Stimulated activated CD8-positive, alpha-beta memory T cell treated with anti-CD3 and anti-CD28 coated beads, Interleukin-2, amount 100 ng/mL, for 1 hour (primary cell): ENCODE measurements at places on chromosomes 1 and 21.

DNA sequence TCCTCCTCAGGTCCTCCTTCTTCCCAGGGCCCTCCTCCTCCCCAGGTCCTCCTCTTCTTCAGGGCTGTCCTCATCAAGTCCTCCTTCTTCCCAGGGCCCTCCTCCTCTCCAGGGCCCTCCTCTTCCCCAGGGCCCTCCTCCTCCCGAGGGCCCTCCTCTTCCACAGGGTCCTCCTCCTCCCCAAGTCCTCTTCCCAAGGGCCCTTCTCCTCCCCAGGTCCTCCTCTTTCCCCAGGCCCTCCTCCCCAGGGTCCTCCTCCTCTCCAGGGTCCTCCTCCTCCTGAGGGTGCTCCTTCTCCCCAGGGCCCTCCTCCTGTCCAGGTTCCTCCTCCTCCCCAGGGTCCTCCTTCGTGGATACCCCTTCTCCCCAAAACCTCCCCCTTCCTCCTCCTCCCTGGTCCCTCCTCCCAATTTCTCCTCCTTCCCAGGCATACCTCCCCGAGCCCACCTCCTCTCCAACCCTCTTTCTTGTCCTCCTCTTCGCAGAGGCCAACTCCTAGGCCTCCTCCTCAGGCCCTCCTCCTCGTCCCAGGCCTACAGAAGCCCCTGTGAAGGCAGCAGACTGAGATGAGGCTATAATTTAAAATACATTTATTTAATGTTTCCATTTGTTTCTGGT, 29.5 kb downstream of the WNT9A start:
- no peak for DNase-seq

DNA sequence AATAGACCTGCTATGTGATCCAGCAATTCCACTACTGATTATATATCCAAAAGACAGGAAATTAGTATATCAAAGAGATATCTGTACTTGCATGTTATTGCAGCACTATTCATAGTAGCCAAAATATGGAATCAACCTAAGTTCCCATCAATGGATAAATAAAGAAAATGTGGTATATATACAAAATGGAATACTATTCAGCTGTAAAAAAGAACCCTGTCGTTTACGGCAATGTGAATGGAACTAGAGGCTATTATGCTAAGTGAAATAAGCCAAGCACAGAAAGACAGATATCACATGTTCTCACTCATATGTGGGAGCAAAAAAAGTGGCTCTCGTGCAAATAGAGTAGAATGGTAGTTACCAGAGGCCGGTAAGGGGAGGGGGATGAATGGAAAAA, 9.2 kb downstream of the DNAH14 start:
- no peak for DNase-seq

DNA sequence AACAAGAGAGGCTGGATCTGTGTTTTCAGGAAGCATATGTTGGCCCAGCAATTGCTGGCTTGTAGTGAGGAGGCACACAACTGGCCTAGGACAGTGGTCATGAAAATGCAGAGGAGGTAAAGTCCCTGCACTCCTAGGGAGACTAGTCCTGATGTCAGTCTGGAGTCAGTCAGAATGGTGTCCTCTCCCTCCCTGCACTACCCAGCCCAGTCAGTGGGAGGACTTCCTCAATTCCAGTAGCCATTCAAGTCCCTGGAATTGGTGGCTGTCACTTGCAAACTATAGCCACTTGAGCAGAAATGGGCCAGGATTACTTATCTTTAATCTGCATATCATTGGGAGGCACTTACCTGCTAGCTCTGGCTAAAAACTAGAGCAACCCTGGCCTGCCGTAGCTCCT, 18.6 kb downstream of the NDUFS5 start:
- no peak for DNase-seq

DNA sequence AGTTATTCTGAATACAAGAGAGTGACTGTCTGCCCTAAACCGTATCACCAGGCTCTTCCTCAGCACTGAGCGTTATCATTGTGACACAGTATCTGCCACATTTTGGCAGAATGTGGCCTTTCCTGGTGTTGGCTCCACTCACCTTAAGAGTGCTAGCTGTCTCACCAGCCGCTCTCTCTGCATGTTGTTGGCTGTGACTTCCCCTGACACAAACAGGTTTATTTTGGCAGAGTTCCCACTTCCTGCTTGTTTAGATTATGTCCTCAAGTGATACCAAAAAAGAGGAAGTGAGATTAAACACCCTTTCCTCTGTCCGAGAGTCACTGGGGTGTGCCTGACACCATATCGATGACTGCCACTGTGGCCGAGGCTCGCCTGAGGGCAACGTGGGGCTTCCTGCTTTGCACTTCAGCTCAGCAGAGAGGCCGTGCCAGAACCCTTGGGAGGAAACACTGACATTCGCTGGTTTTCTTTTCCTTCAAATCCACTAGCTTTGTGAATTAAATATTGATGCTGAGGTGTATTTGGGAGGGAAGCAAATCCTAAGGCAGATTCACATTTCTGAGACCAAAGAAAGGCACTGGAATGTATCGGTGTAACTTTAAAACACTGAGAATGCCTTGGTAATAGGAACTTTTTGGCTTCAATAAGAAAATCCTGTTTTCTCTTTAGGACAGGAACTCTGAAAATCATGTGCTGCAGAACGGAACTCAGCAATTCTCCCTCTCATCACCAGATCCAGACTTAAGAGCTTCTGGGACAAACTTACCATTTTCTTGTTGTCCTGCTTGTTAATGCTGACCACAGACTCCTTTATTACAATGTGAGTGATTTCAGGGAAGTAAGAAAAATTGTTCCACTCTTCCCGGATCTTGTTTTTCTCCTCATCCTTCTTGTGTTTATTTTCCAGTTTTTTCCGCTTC, 102.1 kb downstream of the JAK1 start:
- peak; percentile 36 for DNase-seq

GRCh38 chr21:32949701-32950100, 76.0 kb upstream of the OLIG2 start:
- no peak for DNase-seq

DNA sequence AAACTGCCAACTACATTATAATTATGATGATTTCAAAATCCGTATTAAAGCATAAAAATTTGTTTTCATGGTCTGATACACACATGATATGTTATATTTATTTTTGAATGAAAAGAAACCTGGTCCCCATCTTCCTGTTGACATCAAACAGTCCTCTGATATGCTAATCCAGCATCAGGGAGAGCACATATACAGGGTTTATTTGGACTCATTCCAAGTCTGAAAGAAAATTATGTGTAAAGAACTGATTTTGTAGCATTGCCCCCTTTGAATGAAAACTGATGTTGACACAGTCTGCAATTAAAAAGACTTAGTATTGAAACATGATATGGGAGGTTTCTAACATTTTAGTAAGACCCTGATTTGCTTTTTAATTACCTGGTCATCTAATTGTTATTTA, 119.4 kb downstream of the NEK7 start:
- DNase-seq: no peak

DNA sequence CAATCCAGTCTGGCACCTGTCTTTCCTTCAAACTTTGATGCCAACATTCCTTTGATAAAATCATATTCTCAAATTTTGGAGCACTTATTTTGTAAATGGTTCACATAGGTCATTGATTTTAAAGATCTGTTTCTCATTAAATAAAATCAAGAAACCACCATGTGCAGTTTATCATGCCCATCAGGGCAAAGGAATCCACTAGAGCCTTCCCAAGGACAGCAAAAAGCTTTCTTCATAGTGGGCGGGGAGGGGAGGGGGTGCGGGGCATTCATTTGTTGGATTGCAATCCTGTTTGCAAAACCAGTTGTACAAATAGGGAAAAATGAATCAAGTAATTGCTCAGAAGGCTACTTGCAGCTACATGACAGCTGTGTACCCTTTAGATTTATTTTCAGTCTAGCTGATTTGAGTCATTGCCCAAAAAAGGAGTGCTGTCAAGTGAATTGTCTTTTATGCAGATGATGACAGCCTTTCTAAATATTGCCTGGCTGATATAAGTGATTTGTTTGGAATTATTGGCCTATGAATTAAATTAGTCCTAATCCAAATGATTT, 23.0 kb downstream of the LRRC8B start:
- DNase-seq: no peak

- DNase-seq: no peak
Observed at GRCh38 chr1:52911541-52911940, 10.0 kb downstream of the ECHDC2 start.

- DNase-seq: no peak
Observed at GRCh38 chr1:37914719-37915475, 32.0 kb downstream of the INPP5B start.

DNA sequence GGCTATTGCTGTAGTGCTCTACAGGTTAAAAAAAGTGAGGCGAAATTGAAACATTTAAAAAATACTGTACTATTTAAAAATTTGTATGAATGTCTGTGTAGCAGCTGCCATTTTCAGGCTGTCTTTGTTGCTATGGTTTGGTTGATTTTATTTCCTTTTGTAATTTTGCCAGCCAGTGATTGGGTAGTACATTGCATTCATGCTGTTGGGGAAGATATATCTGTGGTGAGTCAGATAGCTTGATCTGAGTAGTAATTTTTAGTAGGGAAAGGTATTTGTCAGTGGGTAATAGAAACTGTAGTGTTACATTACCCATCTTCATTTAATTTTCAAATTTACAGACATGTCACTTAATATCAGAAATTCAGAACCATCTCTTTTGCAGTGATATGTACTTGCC, 15.0 kb downstream of the NFIA start:
- no peak for DNase-seq

DNA sequence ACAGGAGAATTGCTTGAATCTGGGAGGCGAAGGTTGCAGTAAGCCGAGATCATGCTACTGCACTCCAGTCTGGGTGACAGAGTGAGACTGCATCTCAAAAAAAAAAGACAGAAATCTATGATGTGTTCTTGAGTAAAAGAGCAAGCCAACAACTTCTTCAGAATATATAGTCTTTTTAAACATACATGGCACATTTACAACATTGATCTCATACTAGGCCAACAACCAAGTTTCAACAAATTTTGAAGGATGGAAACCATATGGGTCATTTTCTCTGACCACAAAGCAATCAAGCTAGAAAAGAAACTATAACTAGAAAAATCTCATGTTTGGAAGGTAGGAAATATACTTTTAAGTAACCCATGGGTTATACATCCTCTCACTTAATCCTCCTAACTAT, 38.3 kb downstream of the PAFAH2 start:
- no peak for DNase-seq

GRCh38 chr1:39105061-39105840, 79.1 kb downstream of the NDUFS5 start:
- peak; percentile 22 for DNase-seq

DNA sequence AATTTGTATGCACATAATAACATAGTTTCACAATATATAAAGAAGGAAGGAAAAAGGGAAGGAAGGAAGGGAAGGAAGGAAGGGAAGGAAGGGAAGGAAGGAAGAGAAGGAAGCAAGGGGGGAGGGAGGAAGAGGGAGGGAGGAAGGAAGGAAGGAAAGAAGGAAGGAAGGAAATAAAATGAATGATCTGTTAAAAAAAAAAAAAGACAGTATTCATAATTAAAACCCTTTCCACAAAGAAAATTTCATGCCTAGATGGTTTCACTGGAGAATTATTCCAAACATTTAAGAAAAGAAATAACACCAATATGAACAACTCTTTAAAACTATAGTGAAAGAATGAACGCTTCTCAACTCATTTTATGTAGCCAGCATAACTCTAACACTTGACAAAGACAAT, 44.8 kb downstream of the CDKN2C start:
- DNase-seq: no peak

GRCh38 chr21:42553435-42553834, 39.8 kb downstream of the SLC37A1 start:
- DNase-seq: no peak

DNA sequence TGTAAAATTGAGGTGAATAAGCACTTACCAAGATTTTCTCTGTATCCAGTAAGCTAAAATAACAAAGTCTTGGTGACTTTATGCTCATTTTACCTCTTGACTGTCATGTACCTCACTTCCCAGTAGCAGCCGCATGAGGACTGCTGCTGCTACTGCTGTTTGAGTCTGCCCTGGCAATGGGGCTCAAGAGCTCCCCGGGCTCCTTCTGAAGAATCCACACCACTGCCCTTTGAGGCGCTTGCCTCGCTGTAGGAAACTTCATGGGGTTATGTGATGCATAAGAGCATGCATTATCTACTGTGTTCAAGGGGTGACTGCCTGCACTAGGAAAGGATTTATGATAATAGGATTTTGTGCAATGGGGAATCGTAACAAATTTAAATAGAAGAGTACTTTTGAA, 113.5 kb downstream of the NTNG1 start:
- no peak for DNase-seq

GRCh38 chr1:193031431-193031830, 27.7 kb downstream of the UCHL5 start:
- no peak for DNase-seq

- DNase-seq: no peak
Observed at GRCh38 chr1:185774394-185774793, 40.2 kb downstream of the HMCN1 start.

GRCh38 chr1:3187415-3188149, 118.6 kb downstream of the PRDM16 start:
- no peak for DNase-seq

GRCh38 chr1:240404286-240404685, 207.7 kb downstream of the GREM2 start:
- DNase-seq: no peak

DNA sequence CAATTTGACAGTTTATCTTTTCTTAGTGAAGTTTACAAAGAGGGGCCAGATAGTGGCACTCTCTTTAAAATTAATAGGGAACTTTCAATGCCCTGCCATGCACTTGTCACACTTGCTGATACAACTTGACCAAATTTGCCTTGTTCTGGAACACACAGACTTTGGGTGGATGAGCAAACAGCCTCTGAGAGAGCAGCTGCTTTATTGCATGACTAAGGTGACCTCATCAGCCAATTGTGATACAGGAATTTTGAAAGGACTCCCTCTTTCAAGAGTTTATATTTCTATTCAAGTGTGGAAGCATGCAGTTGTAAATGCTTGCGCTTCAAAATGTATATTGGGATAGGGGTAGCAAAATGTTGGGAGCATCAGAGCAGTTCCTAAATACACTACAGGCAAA, 2.1 kb upstream of the RGS1 start:
- DNase-seq: no peak
